AG09319 (cell line): ENCODE measurements at places on chromosomes 3 and 15.

DNA sequence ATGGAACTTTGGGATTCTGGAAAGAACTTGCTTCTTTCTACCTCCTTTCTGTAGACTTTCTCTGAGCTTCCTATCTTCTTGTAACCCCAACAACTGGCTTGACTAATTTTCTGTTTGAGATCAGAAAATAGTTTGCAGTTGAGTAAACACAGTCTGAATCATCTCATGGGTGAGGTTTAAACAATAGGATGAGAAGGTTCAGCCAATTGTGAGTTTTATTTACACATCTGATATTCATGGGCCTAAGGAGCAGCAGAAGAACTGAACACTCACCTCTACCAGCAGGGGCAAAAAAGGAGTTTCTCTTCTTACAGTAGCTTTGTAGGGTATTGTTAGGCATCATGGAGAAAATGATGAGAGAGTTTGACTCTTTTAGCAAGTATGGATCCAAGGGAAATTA lies 54.2 kb downstream of the DTWD1 start:
- DNase-seq, result peak; percentile 61

DNA sequence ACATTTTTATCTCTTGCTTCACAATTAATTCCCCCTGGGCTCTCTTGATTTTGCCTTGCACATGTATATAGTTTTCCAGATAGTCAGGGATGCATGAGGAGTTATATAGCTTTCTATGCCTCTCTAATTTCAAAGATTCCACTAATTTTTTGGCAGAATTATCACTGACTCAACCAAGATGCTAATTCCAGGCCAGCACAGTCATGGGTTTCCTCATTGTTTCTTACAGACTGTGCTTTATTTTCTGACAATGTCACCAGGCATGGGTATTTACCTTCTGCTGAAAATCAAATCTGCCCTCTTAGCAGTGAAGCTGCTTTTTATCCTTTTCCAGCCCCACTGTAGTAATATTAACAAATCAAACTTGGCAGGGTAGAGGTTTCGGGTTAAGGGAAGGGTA lies 1520.6 kb upstream of the CADM2 start:
- no peak for DNase-seq

GRCh38 chr3:112640276-112640929 lies 540 bp downstream of the CCDC80 start:
- no peak for DNase-seq

- no peak for DNase-seq
Measured at GRCh38 chr3:65277798-65278197, 590.0 kb upstream of the ADAMTS9 start.

DNA sequence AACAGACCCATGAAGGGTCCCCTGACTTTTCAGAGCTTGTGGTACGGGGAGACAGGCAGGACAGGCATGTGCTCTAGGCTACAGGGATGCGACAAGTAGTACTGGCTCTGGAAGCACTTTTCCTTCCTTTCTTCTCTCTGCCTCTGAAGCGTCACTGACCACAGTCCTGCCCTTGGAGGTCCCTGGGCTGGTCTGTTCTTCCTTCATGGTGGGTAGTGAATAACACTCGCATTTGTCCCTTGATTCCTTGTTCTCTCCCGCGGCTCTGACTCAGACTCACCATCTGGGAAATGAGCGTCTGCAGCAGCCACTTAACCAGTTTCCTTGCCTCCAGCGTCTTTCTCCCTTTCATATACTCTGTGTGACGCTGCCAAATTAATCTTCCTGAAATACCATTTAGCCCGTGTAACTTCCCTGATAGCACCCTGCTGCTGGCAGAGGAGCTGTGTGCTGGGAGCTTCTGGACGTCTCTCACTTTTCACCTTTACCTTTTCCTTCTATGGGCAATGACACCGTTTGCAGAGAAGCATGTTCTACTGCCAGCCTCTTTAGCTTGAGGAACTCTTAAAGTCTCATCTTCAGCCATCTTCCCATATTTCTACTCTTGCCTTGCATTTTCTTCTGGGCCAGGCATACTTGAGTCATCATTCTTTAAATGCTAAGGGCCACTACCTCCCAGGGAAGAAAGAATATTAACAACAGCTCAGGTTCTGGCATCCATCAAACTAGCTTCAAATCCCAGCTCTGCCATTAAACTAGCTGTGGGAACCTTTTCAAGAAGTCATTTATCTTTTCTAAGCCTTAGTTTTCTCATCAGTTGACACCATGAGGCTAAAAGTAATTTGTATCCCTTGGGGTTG lies 33.6 kb downstream of the TMEM45A start:
- DNase-seq, result no peak

DNA sequence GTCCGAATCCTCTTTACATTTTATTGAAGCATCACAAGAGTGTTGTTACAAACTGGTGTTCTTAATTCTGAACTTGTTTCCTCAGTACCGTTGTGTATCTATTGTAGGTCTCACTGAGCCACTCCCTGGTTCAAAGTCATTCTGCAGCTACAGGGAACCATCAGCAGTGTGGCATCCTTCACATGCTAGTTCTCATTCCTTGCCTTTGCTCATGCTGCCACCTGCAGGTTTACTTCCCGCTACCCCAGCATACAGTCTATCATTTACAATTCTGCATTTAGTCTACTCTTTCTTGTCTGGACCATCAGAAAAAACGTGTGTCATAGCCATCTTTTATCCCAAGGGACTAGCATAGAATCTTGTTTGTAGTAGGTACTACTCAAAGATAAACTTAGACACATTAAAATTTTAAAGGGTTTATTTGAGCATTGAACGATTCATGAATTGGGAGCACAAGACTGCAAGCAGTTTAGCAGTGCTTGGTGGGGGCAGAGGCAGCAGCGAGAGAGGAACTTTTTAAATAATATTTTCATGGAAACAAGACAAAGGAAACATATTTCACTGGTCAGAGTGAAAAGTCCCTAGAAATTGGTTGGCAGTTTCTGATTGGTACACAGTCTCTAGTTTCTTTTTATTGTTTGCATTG lies 402.1 kb downstream of the CADM2 start:
- no peak for DNase-seq

- no peak for DNase-seq
Measured at GRCh38 chr3:37179144-37179967, 5.0 kb upstream of the LRRFIP2 start.

DNA sequence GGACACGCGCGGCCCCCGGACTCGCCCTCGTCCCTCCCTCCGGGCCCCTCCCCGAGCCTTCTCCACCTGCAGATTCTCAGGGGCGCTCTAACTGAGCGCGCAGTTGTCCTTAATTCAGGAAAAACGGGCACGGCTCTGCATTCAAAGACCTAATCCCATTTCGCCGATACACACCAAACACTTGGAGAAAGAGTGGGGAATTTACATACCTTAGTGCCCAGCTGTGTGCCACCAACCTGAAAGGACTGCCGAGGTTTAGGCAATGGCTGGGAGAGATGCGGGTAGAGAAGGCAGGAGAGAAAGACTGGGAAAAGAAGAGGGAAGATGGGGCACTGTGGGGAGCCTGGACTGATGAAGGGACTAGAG lies 21.8 kb downstream of the IGDCC3 start:
- DNase-seq, result no peak

- no peak for DNase-seq
Measured at GRCh38 chr15:56199038-56199437, 44.6 kb downstream of the RFX7 start.

- no peak for DNase-seq
Measured at GRCh38 chr3:148718982-148719862, 21.5 kb downstream of the AGTR1 start.

- no peak for DNase-seq
Measured at GRCh38 chr15:48267766-48268165, 61.7 kb downstream of the SLC12A1 start.

GRCh38 chr3:143510601-143511000 lies 337.7 kb downstream of the SLC9A9 start:
- DNase-seq, result no peak

DNA sequence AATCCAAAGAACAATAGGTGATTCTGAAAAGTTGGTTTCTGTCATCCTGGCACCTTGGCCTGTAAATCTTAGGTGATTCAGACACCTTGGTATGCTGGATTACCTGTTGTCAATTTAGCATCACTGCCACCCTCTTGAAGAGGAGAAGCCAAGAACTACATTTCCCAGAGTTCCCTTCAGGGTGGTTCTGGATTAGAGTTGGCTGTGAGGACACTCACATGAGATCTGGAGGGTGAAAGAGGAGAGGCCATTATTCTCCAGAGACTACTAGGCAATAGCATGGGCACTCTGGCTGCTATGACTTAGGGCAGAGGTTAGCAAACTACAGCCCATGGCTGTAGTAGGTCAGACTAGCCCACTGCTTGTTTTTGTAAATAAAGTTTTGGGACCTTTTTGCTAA lies 41.7 kb upstream of the CORO2B start:
- no peak for DNase-seq

GRCh38 chr15:58758141-58758540 lies 8.6 kb upstream of the ADAM10 start:
- DNase-seq, result no peak

DNA sequence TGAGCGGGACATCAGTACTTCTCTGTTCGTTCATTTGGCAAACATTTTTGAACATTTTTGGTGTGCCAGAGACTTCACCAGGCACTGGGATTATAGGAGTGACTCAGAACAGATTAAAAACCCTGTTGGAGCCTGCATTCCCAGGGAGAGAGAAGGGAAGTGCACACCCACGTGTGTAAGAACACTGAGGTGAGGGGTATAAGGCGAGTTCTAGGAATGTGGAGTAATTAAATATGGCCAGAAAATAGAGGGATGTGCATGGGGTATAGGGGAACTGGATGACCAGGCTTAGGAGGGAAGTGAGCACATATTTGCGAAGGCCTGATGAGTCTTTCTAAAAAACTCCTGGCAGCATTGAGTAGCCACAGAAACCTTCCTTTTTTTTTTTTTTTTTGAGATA lies 401.2 kb upstream of the C2CD4B start:
- DNase-seq, result no peak

DNA sequence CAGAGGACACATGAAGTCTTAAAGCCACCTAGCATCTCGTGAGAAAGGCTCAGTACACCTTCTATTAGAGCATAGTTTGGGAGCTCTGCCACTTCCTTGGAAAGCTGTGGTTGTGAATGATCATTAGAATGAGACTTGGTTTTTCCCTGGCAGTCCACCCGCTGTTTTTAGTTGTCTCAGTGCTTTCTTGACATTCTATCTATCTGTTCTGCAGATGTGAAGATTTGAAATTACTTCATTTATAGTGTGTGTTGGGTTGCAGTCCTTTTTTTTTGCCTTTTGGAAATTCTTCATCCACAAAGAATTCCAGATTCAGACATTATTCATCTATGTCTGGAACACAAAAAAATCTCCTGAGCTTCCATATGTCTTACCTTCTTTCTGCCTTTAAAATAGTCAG lies 23.7 kb downstream of the PPP2R3A start:
- no peak for DNase-seq

GRCh38 chr3:2929574-2929973 lies 180.6 kb downstream of the IL5RA start:
- no peak for DNase-seq

- DNase-seq, result no peak
Measured at GRCh38 chr15:91649831-91650321, 203.6 kb upstream of the SLCO3A1 start.

DNA sequence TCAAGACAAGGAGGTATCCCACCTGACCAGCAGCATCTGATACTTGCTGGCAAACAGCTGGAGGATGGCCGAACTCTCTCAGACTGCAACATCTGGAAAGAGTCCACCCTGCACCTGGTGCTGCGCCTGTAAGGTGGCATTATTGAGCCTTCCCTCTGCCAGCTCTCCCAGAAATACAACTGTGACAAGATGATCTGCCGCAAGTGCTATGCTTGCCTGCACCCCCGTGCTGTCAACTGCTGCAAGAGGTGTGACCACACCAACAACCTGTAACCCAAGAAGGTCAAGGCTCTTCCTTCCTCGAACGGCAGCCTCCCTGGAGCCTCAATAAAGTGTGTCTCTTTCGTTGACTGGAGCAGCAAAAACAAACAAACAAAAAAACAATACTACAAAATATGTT lies 2.2 kb upstream of the SLC4A7 start:
- no peak for DNase-seq

GRCh38 chr3:153355559-153355958 lies 193.5 kb downstream of the RAP2B start:
- DNase-seq, result no peak

- DNase-seq, result no peak
Measured at GRCh38 chr3:163971861-163972260, 1106.4 kb downstream of the SI start.

GRCh38 chr15:73858062-73858461 lies 15.3 kb upstream of the TBC1D21 start:
- no peak for DNase-seq

GRCh38 chr15:77672135-77672534 lies 39.4 kb upstream of the LINGO1 start:
- no peak for DNase-seq

GRCh38 chr3:142615171-142615570 lies 19.0 kb downstream of the PLS1 start:
- DNase-seq, result no peak

DNA sequence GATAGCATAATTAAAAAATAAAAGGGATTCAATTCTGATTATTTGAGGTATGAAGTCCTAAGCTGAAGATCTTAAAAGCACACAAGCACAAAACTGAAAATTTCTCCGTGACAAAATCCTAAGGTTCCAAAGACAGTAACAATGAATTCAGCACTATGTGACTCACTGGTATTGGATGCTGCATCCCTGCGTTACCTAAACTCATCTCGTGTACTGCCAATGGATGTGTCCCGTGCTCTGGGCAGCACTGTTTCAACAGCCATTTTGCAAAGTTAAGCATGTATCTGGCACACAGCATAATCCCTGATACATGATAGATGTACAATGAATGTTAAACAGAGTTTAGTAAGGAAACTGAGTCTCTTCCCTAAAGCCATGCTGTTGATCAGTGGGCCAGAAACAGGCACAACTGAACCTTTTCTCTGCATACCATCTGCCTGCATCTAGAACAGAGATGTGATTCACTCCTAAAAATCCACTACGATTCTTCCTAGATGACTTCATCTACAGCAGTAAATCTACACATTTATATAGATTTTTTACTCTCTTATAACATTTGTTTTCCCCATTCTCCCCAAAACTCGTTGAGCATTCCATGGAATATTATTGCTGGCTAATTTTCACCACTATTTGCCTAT lies 14.3 kb downstream of the SUCLG2 start:
- no peak for DNase-seq

DNA sequence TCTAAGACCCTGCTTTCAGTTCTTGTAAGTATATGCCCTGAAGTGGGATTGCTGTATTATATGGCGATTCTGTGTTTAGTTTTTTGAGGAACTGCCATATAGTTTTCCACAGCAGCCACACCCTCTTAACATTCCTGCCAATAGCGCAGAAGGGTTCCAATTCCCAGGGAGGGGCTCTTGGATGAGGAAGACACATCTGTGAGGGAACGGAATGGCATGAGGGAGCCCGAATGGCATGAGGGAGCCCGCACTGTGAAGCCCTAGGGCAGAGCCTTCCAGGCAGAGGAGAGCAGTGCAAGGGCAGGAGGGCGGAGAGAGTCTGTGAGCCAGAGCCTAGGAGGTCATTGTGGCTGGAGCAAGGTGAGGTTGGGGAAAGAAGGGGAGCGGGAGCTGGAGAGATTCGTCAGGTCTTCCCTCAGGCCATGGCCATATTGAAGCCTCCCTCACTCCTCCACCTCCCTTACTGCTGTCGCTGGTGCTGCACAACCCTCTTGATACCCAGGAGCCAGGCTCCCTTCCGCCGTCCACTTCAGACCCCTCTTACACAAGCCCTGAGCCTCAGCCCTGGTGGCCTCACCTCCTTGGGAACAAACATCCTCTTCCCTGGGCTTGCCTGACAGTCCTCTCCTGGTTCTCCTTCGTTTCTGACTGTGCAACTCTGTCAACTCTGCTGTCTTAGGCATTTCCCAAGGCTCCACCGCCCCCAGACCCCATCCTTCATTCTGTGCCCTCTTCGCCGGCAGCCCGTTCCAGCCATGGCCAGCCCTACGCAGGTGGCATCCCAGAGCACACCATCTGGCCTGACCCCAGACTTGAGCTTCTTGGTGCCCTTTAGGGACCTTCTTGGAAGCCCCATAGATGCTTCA lies 51.4 kb downstream of the FGD5 start:
- no peak for DNase-seq
